ENCODE measurements at places on chromosomes 13 and 19. TPM values are rescaled to one million over a fixed set of nuclear protein-coding genes. Genes with fewer than 3 reads are reported as not detected.

- peak; percentile 28 for DNase-seq
These were observed 1.4 kb downstream of the GPX4 start for GRCh38 chr19:1105008-1105872.

DNA sequence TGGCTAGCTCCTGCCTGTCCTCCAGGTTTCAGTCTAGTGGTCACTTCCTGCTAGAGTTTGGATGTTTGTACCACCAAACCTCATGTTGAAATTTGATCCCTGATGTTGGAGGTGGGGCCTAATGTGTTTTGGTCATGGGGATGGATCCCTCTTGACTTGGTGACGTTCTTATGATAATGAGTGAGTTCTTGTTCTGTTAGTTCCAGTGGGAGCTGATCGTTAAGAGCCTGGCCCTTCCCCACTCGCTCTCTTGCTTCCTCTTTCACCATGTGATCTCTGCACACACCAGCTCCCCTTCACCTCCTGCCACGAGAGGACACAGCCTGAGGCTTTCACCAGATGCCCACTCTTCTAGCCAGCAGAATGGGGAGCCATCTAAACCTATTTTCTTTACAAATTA is 86.8 kb upstream of the SCEL start:
- no peak for DNase-seq

DNA sequence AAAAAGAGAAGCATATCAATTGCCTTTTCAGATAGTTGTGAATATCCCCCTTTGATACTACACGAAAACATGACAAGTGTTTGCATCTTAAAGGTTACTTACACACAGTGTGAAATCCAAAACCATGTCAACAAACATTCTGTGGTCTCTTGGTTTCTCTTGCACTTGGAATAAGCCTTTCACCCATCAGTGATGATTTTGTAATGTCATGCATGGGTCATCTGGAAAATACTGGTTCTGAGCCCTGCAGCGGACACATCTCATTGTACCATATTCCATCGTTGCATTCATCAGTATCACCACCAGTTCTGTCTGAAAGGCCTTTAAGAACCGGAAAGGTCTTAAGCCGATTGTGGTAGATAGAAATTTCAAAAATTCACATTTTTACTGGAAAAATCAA is 65.4 kb upstream of the SOX1 start:
- DNase-seq, result no peak

- DNase-seq, result no peak
These were observed 77.6 kb upstream of the IPO5 start for GRCh38 chr13:97875911-97876310.

DNA sequence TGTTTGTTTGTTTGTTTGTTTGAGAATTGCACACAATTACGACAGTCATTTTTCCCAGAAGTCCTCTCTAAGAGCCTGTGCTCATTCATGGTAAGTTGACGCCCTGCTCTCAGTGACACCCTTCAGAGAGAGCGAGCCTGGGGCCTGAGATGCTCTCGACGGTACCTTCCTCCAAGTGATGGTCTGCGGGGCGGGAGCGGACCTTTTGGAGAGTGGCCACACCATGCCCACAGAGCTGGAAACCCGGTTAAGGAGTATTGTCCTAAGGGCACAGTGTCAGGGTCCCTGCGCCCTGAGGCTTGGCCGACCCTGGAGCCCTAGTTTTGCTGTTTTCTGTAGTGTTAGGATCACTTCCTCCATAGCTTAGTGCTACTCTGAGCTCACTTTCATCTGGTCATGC is 3.6 kb downstream of the POP4 start:
- no peak for DNase-seq

DNA sequence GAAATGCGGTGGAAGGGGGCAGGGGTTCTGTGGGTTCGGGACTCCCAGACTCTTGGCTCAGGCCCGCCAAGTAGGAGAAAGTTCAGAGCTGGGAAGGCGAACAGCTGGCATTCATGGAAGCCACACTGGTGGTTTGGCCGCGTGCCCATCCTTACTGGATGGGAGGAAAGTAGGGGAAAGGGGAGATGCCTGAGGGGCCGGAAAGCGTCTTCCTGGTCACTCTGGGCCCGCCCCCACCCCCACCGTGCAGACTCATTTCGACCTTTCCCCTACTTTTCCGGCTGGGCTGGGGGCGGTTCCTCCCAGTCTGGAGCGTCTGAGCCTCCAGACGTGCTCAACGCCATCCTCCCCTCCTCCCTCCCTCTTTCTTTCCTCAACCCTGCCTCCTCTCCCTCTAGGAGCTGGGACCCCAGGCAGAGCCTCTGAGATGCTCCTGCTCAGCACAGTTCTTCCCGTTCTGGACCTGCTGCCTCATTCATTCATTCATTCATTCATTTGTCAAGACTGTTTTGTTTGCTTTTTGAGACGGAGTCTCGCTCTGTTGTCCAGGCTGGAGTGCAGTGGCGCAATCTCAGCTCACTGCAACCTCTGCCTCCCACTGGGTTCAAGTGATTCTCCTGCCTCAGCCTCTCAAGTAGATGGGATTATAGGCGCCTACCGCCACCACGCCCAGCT is 3.5 kb downstream of the ANGPTL4 start:
- peak; percentile 93 for DNase-seq

GRCh38 chr13:91291078-91291477 is 56.4 kb upstream of the MIR17HG start:
- no peak for DNase-seq

DNA sequence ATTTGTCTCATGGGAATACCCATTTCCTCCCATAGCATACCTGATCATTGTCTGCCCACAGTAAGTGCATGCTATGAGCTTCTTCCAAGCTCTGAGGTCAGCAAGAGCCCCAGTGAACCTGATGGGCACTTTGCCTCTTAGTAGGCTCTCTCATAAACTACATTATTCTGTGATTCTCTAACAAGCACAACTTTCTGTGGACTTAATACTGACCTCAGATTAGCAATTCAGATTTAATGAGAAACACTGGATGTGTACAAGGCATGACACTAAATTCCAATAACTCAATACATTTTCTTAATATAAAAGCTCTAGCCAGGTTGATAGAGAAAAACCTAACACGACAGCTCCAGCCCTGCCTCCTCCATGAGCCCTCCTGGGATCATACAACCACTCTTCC is 23.3 kb upstream of the STARD13 start:
- DNase-seq, result no peak

NLRP11 gene
- 0.25 TPM for polyA plus RNA-seq

DNA sequence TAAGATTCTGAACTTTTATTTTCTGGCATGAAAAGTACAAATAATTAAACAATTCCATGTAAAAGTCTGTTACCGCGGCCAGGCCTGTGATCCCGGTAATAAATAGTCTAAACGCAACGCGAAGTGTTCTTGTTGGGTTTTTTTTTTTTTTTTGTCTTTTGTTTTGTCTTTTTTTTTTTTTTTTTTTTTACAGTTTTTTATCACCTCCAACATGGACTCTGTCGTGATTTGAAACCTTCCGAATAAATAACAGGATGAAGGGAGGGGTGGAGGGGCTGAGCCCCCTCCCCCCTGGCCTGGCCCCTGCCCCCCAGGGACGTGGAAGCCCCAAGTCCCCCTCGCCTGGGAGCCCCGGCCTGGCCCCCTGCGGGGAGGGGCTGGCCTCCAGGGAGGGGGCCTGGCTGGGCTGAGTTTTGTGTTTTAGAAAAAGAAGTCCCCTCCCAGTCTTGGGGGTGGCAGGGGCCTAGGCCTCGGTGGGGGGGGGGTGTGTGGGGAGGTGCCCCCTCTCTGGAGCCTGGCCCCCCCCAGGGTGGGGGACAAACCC is 16.0 kb downstream of the PRKCSH start:
- DNase-seq, result no peak

DNA sequence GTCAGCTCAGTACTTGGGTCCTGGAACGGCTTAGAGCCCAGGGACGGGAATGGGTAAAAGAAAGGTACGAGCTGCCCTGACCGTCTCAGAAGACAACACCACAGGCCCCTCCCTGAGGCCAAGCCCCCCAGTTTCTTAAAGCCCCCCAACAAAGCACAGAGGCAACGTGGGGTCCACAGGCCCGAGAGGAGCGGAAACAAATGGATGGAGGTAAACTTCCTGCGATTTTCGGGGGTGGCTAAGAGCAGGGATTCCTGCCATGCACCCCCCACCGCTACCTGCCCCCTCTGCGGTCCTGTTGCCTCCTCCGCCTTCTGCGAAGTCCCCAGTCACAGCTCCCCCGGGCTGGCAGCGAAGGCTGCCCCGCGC is 48.2 kb downstream of the PTPRS start:
- no peak for DNase-seq

- no peak for DNase-seq
These were observed 33.5 kb upstream of the TM9SF2 start for GRCh38 chr13:99467764-99468163.

LRRC25 gene
- 0.52 TPM for polyA plus RNA-seq

PALM gene
- polyA plus RNA-seq, result 73.4 TPM

DNA sequence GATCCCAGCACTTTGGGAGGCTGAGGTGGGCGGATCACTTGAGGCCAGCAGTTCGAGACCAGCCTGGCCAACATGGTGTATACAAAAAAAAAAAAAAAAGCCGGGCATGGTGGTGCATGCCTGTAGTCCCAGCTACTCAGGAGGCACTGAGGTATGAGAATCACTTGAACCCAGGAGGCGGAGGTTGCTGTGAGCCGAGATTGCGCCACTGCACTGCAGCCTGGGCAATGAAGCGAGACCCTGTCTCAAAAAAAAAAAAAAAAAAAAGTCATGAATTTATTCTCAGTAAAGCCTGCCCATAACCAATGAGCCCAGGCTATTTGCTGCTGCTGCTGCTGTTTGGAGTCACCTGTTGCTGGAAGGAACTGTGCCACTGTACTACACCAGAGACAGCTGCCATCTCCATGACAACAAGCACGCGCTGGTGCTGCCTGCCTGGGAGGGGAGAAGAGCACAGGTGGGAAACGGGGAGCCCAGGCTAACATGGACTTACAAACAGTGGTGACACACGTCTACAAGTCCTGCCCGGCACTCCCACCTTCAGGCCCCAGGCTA is 11.3 kb downstream of the ZFR2 start:
- DNase-seq, result no peak

GRCh38 chr13:78589206-78589605 is 14.1 kb downstream of the POU4F1 start:
- peak; percentile 74 for DNase-seq

DNA sequence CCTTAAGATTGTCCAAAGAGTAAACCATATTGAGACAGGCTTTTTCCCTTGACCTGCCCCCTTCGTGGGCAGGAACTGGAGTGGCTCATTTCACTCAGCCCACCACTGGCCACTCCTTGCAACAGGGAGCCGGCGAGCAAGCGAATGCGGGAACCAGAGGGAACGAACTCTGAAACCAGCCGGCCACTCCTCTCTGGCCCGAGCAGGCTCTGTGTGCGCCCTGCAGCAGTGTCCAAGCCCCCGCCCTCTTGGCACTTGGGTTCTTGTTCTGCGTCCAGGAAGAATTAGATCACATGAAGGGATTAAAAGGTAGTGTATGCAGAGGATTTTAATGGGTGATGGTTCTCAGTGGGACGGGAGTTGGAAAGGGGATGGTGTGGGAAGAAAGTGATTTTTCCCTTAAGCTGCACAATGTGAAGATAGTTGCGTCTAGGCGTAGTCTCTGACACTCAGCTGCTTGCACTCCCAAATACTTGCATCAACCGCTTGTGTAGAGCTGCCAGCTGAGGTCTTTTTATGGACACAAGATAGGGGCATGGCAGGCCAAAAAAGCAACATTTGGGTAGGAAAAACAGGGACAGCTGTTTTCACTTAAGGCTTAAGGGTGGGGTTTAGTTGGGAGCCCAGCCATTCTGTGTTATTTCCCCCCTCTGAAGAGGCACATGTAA is 1209.7 kb upstream of the PCDH20 start:
- DNase-seq, result no peak

DNA sequence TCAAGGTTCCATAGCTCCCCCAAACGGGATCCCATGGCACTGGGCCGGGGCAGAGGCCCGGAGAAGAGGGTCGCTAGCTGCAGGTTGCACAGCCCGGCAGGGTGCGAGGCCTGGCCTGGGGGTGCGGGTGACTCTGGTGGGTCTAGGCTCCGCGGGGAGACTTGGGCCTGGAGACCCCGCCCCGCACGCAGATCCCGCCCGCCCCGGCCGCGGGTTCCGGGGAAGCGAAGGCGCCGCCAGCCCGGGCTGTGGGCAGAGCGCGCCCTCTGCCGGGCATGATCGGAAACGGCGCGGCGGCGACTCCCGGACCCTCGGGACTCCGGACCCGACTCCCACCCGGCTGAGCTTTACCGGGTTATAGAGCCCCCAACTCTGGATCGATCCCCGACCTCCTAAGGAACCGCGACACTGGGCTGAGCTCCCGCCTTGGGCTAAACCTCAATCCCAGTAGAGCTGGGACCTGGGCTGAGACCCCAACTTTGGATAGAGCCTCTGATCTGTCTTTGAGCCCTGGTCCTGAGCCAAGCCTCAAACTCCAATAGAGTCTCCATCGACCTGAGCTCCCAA is 3.1 kb upstream of the TNFAIP8L1 start:
- peak; percentile 59 for DNase-seq

ANGPTL8 gene
- polyA plus RNA-seq, result 0.62 TPM

DNA sequence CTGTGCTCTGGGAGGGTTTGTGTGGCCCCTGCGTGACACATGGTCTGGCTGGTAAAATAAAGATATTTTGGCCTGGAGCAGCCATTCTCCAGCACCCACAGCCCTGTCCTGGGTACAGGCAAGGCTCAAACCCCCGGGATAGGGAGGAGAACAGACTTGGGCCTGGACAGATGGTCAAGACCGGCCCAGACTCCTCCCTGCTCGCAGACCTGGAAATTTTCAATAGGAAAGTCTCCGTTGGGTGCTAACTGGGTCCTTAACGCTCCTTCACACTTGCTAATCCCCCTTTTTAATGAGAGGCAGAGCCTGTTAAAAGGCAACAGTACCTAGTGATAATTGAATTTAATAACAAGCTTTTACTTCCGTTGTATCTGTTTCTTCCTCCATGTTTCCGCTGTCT is 2.5 kb downstream of the PALM start:
- DNase-seq, result no peak

- DNase-seq, result no peak
These were observed 168.3 kb downstream of the PCDH20 start for GRCh38 chr13:61247149-61247936.

- no peak for DNase-seq
These were observed 75.9 kb upstream of the RNF113B start for GRCh38 chr13:98252931-98253470.

NECTIN2 gene
- polyA plus RNA-seq, result 139 TPM

DNA sequence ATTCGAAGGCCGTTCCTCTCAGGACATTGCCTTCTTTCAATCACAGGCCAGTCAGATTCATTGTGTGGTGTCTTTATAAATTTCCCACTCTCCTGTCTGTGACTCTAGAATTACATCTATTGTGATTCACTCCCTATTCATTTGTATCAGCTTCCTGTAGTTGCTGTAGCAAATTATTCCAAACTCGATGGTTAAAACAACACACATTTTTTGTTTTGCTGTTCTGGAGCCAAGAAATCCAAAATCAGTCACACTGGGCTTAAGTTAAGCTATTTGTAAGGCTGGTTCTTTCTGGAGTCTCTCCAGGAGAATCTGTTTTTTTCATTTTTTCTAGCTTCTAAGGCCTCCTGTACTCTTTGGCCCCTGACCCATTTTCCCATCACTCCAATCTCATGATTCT is 1487.0 kb upstream of the SLC10A2 start:
- no peak for DNase-seq

- DNase-seq, result no peak
These were observed 1.1 kb upstream of the PRAM1 start for GRCh38 chr19:8503510-8503909.

KASH5 gene
- 0.17 TPM for polyA plus RNA-seq
